ENCODE measurements at places on chromosomes 2 and 18.

GRCh38 chr2:18762667-18763066, 173.3 kb upstream of the NT5C1B start:
- DNase-seq: no peak

GRCh38 chr2:187500585-187501359, 52.7 kb upstream of the CALCRL start:
- no peak for DNase-seq

- DNase-seq: no peak
These were observed 113.8 kb downstream of the KYNU start for GRCh38 chr2:142991295-142991694.

GRCh38 chr18:57801761-57802212, 1.3 kb downstream of the ATP8B1 start:
- DNase-seq: peak; percentile 57

GRCh38 chr2:224223851-224224555, 177.9 kb downstream of the FAM124B start:
- no peak for DNase-seq

DNA sequence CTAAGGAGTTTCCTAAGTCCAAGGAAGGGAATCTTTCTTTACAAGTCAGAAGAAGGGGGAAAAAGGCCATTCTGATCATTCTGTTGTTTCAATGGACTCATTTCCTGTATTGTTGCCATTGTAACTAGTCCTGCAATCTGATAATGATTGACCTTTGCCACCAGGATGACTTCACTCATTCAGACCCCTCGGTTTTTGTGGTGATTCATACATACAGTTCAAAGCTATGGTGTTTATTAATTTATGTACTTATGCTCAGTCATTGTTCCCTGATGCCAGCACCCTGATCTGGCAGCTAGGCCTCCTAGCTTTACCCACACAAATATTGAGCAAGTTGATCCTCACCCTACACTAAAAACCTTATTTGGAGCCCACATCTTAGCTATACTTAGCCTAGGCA, 57.6 kb upstream of the ZNF519 start:
- no peak for DNase-seq

GRCh38 chr2:183998797-183999190, 599.5 kb upstream of the ZNF804A start:
- DNase-seq: no peak

- DNase-seq: no peak
These were observed 144.3 kb downstream of the GPD2 start for GRCh38 chr2:156580501-156580900.

DNA sequence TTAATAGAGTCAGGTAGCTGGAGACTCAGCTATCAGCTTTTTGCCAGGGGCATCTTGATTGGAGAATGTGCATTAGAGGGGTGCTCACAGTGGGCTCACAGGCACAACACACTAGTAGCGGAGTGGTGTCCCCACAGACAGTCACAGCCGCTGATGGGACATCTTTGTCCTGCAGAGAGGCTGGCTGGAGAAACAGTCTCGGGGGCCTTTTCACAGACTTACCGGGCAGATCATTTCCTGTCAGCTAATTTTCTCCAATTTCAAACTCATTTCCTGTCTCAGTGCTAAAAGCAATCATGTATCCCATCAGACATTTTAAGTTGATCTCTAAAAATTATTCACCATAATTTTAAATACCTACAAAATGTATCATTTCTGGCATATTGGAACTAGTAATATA, 562.6 kb downstream of the DCDC2C start:
- no peak for DNase-seq

Measured in D721Med (cell line).